ENCODE measurements at places on chromosomes 11 and 22. TPM values are rescaled to one million over a fixed set of nuclear protein-coding genes. Genes with fewer than 3 reads are reported as not detected.
A peak's percentile ranks its signal among the peaks of the same experiment; 100 is the strongest.

DNA sequence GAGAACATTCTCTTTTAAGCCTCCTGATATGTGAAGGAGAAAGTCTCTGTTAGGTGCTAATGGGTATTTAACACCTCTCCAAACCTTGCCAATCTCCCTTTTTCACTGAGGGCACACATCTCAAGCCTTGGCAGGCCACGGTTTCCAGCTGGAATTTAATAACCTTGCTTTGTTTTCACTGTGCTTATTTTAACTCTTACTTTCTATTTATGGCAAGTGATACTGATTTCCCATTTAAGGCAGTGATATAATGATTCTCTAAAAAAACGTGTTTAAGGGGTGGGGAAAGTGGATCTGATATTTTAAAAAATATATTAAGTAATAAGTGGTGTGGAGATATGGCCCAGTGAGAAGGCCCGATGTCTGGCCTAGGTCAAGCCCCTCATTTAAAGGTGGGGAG is 1.1 kb upstream of the RASD2 start:
- no peaks in the 10 kb centered on the region for H3K36me3 ChIP-seq
- peaks cover 40% of the 10 kb centered on the region for H3K27me3 ChIP-seq
- peaks cover 4% of the 10 kb centered on the region for H3K4me1 ChIP-seq
- DNase-seq, result no peak
- H3K4me3 ChIP-seq, result peak overlapping the region; percentile 48

GRCh38 chr11:95715777-95716241 is 73.8 kb downstream of the FAM76B start:
- H3K4me3 ChIP-seq, result no peak overlapping the region
- peaks cover 36% of the 10 kb centered on the region for H3K4me1 ChIP-seq
- H3K27me3 ChIP-seq, result no peaks in the 10 kb centered on the region

GRCh38 chr11:111632516-111633220 is 30.4 kb downstream of the SIK2 start:
- no peak overlapping the region for H3K27ac ChIP-seq
- peaks cover 26% of the 10 kb centered on the region for H3K4me1 ChIP-seq
- no peak for DNase-seq
- H3K27me3 ChIP-seq, result no peaks in the 10 kb centered on the region
- peaks cover 14% of the 10 kb centered on the region for H3K36me3 ChIP-seq

DNA sequence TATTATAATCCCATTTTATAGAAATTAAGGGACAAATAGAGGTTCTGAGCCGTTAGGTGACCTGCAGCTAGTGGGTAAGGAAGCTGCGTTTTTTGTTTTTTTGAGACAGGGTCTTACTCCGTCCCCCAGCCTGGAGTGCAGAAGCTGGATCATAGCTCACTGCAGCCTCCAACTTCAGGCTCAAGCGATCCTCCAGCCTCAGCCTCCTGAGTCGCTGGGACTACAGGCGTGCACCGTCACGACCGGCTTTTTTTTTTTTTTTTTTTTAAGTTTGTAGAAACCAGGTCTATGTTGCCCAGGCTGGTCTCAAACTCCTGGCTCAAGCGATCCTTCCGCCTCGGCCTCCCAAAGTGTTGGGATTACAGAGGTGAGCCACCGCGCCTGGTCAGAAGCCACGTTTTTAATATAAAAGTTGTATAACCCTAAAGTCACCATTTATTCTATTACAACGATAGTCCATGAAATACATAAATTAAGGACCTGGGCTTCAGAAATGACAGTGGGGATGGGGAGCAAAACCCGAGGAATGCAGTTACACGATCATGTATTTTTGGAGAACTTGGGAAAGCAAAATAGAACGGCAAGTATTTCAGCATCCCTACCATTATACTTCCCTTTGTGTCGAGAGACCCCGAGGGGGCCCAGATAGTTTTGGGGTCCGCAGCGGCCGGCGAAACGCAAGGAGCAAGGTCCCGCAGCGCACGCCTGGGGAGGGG is 638 bp downstream of the SAAL1 start:
- peaks cover 23% of the 10 kb centered on the region for H3K36me3 ChIP-seq

GRCh38 chr11:32334822-32335221 is 100.5 kb downstream of the WT1 start:
- no peak for DNase-seq
- H3K4me3 ChIP-seq, result no peak overlapping the region
- no peaks in the 10 kb centered on the region for H3K36me3 ChIP-seq
- H3K27me3 ChIP-seq, result peaks cover 33% of the 10 kb centered on the region

DNA sequence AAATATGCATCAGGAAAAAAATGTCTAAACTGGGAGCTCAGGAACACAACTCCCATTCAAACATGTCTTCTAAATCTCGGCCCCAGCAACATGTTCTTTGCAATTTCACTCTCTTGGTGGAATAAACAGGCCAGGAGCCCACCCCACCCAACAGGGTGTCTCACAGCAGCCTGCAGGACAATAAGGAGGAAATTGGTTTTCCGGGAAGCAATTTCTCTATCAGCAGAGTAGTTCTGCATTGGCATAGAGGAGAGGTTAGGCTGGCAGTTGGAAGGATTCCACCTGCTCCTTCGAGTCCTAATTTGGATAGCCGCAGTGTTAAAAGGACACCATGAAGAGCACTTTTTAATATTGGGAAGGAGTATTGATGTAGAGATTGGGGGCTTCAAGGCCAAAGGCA is 55.9 kb upstream of the BARX2 start:
- H3K4me3 ChIP-seq, result no peak overlapping the region
- H3K36me3 ChIP-seq, result no peaks in the 10 kb centered on the region
- no peak overlapping the region for H3K27ac ChIP-seq
- H3K4me1 ChIP-seq, result peaks cover 9% of the 10 kb centered on the region
- DNase-seq, result no peak

GRCh38 chr22:22458896-22459588 is 49.5 kb downstream of the ZNF280B start:
- no peak overlapping the region for H3K4me3 ChIP-seq
- H3K27ac ChIP-seq, result no peak overlapping the region
- H3K4me1 ChIP-seq, result no peaks in the 10 kb centered on the region
- DNase-seq, result no peak

Gene UQCC3
- total RNA-seq, result 7.4 TPM
